Myocyte (in vitro differentiated cells): ENCODE measurements at places on chromosomes 2 and 18.

- DNase-seq = no peak
Measured at GRCh38 chr2:20604401-20604911, 46.4 kb downstream of the HS1BP3 start.

DNA sequence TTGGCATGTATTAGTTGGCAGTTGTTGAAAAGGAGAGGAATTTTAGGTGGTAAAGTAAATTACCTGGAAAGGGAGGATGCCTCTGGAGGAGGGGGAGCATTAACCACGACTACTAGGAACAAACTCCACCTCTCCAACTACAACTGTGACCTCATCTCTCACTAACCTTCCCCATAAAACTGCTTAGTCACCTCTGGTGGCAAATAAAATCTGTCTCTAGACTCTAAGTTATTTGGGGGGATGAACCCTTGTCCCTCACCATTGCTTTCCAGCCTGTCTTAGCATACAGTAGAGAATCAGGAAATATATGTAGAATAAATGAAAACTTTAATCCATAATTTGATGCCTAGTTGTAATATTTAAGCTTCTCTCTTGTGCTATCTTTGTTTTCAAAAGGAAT lies 27.6 kb upstream of the MYO1B start:
- DNase-seq = peak; percentile 58

DNA sequence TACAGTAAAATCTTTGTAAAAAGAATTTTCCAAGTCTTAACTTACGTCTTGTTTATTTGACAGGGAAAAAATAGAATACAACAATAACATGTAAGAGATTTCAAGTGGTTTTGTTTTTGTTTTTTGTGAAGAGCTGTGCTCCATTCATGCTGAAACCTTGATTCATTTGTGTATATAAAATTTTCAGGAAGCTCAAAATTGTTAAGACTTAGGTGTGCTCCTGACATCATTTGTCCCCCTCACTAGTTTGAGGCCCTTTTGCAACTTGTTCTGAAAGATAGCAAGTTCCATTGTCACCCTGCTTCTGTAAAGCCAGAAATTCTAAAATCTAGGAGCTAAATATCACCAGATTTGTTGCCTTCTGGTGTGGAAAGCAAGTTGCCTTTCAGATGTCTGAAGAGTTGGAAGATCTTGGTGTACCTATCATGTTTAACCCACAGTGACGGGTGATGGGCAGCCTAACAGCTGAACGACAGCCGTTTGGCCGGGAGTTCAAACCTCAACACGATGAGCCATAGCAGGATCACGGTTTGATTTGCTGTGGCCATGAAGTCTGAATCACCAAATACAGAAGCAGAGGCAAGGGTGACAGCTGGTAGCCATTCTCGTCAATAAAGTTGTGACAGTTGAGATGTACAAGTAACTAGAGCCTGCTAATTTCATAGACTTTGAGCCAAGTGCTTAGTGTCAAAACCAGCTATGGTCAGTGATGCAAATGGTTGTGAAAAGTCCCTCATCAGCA lies 205.5 kb upstream of the SP5 start:
- peak; percentile 99 for DNase-seq

DNA sequence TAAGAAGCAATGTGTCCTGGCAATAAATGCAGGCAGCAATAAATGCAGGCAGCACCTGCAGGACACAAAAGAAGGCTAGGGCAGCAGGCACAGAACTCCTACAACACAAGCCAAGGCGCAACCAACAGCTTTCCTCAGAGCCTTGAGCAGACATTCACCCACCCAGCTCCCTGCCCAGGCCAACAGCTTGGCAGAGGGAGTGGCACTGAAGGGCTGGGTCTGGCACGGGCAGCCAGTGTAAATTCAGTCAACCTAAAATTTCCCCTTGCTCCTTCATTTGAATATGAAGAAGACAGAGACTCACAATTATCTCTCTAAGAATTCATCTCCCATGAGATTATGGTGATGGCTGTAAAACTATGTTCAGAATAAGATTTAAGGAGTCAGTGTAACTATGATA lies 35.4 kb downstream of the AAK1 start:
- no peak for DNase-seq

DNA sequence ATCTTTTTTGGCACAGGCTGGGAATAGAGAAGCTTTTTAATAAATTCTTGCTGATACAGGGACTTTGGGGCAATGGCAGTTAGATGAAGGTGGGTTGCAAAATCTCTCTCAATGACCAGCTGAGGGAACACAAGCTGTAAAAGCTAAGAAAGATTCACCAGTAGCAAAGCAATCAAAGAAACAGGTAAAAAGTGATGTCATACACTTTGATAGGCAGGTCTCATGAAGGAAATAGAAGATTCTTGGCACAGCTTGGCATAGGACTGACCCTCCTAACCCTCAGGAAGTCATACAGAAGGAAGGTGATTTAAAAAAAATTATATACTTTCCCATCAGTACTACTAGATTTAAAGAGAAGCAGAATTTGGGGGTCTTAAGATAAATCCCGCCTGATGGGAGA lies 263.6 kb downstream of the LPIN1 start:
- DNase-seq = no peak

- DNase-seq = peak; percentile 91
Measured at GRCh38 chr2:119005051-119005450, 63.1 kb downstream of the MARCO start.

DNA sequence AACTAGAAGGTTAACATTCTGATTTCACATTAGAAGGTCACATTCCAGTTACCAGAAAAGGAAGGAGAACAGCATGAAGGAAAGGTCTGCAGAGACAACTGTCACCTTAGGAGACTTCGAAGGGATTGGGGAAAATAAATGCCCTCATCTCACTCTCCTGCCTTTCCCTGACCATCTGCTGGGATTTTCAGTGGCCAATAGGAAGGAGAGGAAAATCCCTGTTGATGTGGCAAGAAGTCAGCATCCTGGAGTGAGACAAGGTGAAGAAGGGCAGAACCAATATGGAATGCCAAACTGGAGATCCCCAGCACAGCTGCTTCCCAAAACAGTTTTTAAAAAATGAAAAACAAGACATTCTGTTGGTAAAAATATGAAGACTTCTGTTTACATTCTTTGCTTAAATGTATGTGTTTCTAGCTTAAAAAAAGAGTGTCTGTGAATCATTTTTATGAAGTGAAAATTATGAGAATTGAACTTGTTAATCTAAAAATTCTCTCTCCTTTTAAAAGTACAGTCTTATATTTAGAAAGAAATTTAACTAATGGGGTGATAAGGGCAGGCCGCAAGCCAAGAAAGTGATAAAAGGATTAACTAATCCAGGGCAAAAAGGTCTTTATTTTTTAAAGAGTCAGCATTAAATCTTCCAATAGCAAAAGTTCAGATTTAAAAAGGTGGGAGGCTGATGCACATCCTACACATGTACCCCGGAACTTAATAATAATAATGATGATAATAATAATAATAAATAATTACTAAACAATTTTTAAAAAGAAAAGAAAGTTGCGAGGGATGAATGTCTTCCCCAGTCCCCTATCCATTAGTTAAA lies 160.6 kb upstream of the DOK6 start:
- no peak for DNase-seq
